ENCODE measurements at places on chromosomes 1 and 21. TPM values are rescaled to one million over a fixed set of nuclear protein-coding genes. Genes with fewer than 3 reads are reported as not detected.

- no peaks in the 10 kb centered on the region for H3K36me3 ChIP-seq
- DNase-seq = no peak
- no peaks in the 10 kb centered on the region for H3K27me3 ChIP-seq
- H3K4me3 ChIP-seq = no peak overlapping the region
Measured at GRCh38 chr1:215824245-215824644, 257.1 kb downstream of the KCTD3 start.

LIPI gene
- total RNA-seq = not detected

GRCh38 chr1:94416901-94417727 lies 1.1 kb upstream of the ABCD3 start:
- peak overlapping the region; percentile 50 for H3K4me3 ChIP-seq
- no peak for DNase-seq
- H3K27me3 ChIP-seq = no peaks in the 10 kb centered on the region
- no peaks in the 10 kb centered on the region for H3K36me3 ChIP-seq

GRCh38 chr1:186413319-186413718 lies 37.7 kb downstream of the ODR4 start:
- no peaks in the 10 kb centered on the region for H3K4me1 ChIP-seq
- H3K4me3 ChIP-seq = no peak overlapping the region
- no peaks in the 10 kb centered on the region for H3K27me3 ChIP-seq
- H3K36me3 ChIP-seq = no peaks in the 10 kb centered on the region
- DNase-seq = no peak

GRCh38 chr1:36115931-36116330 lies 9.1 kb downstream of the COL8A2 start:
- H3K27me3 ChIP-seq = no peaks in the 10 kb centered on the region
- H3K27ac ChIP-seq = no peak overlapping the region
- no peaks in the 10 kb centered on the region for H3K4me1 ChIP-seq
- H3K4me3 ChIP-seq = no peak overlapping the region
- H3K36me3 ChIP-seq = no peaks in the 10 kb centered on the region
- no peak for DNase-seq

- peak overlapping the region; percentile 69 for H3K4me3 ChIP-seq
- peak overlapping the region; percentile 71 for H3K27ac ChIP-seq
- no peaks in the 10 kb centered on the region for H3K36me3 ChIP-seq
- DNase-seq = no peak
- H3K27me3 ChIP-seq = no peaks in the 10 kb centered on the region
- H3K4me1 ChIP-seq = peaks cover 39% of the 10 kb centered on the region
Measured at GRCh38 chr21:15730484-15731242, 881 bp downstream of the USP25 start.

GRCh38 chr1:76764638-76765454 lies 102.4 kb upstream of the ST6GALNAC5 start:
- H3K4me1 ChIP-seq = no peaks in the 10 kb centered on the region
- H3K36me3 ChIP-seq = no peaks in the 10 kb centered on the region
- H3K4me3 ChIP-seq = no peak overlapping the region
- H3K27me3 ChIP-seq = no peaks in the 10 kb centered on the region
- no peak overlapping the region for H3K27ac ChIP-seq

DNA sequence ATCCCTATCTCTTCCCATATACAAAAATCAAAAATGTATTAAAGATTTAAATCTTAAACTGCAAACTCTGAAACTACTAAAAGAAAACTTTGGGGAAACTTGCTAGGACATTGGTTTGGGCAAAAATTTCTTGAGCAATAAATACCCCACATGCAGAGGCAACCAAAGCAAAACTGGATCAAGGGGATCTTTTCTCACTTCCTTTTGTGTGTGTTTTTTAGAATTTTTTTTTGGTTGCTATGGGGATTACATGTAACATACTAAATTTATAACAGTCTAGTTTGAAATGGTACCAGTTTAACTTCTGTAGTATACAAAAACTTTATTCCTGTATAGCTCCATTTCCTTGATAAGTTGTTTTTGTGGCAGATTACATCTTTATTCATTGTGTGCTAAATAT lies 16.8 kb downstream of the MAST2 start:
- no peaks in the 10 kb centered on the region for H3K36me3 ChIP-seq
- no peaks in the 10 kb centered on the region for H3K27me3 ChIP-seq

GRCh38 chr1:116628448-116628847 lies 39.1 kb downstream of the IGSF3 start:
- no peaks in the 10 kb centered on the region for H3K4me1 ChIP-seq
- H3K27ac ChIP-seq = no peak overlapping the region
- DNase-seq = no peak
- H3K36me3 ChIP-seq = no peaks in the 10 kb centered on the region

GRCh38 chr1:37995751-37996345 lies 6.0 kb upstream of the SF3A3 start:
- no peak overlapping the region for H3K27ac ChIP-seq
- H3K36me3 ChIP-seq = peaks cover 8% of the 10 kb centered on the region
- no peak overlapping the region for H3K4me3 ChIP-seq
- H3K27me3 ChIP-seq = no peaks in the 10 kb centered on the region
- H3K4me1 ChIP-seq = peaks cover 6% of the 10 kb centered on the region

DNA sequence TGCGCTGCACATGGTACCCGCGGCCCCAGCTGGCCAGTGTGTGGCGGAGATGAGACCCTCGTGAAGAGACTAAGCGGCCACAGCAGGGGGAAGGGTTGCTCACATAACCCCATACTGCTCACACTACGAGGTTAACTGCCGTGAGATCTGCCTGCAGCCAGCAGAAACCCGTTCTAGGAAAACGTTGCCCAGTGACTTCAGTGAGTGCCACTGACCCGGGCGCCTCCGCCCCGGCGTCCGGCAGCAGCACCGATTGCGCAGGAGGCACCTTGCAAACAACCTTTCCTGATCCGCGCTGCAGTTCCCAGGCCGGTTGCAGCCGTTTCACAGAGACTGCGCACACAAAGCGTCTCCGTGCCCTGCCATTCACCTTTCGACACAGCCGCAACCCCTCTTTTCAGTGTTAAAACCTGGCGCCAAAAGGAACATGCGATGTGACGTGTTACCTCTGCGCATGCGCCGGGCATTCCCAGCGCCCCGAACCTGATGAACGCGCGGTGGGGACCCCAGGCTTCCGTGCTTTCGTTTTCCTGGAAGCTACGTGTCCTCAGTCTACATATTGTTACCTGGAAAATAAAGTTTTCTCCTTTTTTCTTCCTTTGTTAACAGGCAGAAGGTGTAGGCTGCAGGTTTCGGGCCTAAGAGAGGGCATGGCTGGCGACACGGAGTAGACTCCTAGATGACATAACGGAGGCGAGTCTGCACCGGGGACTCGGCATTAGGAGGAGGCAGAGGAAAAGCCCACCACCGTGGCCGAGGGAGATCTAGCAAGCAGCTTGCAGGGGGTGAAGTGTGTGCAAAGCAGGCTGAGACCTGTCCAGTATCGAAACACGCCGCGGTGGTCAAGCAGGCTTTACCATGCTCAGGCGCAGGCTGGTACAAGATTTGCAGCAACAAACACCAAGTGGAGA lies 8.9 kb downstream of the VPS26C start:
- H3K27me3 ChIP-seq = no peaks in the 10 kb centered on the region
- H3K4me1 ChIP-seq = peaks cover 18% of the 10 kb centered on the region
- H3K4me3 ChIP-seq = peak overlapping the region; percentile 74
- H3K36me3 ChIP-seq = no peaks in the 10 kb centered on the region
- DNase-seq = peak; percentile 80
- H3K27ac ChIP-seq = peak overlapping the region; percentile 63

C1QB gene
- 0.53 TPM for total RNA-seq

GRCh38 chr1:85413169-85413568 lies 51.8 kb downstream of the DDAH1 start:
- H3K27me3 ChIP-seq = no peaks in the 10 kb centered on the region
- no peaks in the 10 kb centered on the region for H3K36me3 ChIP-seq
- H3K4me3 ChIP-seq = no peak overlapping the region
- no peaks in the 10 kb centered on the region for H3K4me1 ChIP-seq

GRCh38 chr1:82487778-82488177 lies 687.0 kb downstream of the ADGRL2 start:
- H3K27ac ChIP-seq = no peak overlapping the region
- no peak overlapping the region for H3K4me3 ChIP-seq
- no peaks in the 10 kb centered on the region for H3K36me3 ChIP-seq
- H3K27me3 ChIP-seq = no peaks in the 10 kb centered on the region
- H3K4me1 ChIP-seq = no peaks in the 10 kb centered on the region
- DNase-seq = no peak

- no peaks in the 10 kb centered on the region for H3K27me3 ChIP-seq
- no peaks in the 10 kb centered on the region for H3K36me3 ChIP-seq
- no peak for DNase-seq
- H3K4me3 ChIP-seq = no peak overlapping the region
- H3K4me1 ChIP-seq = no peaks in the 10 kb centered on the region
Measured at GRCh38 chr1:183739082-183739481, 65.8 kb upstream of the RGL1 start.

GRCh38 chr1:219379691-219380090 lies 206.0 kb downstream of the LYPLAL1 start:
- no peaks in the 10 kb centered on the region for H3K36me3 ChIP-seq
- no peak overlapping the region for H3K4me3 ChIP-seq
- H3K27ac ChIP-seq = no peak overlapping the region
- no peak for DNase-seq

DNA sequence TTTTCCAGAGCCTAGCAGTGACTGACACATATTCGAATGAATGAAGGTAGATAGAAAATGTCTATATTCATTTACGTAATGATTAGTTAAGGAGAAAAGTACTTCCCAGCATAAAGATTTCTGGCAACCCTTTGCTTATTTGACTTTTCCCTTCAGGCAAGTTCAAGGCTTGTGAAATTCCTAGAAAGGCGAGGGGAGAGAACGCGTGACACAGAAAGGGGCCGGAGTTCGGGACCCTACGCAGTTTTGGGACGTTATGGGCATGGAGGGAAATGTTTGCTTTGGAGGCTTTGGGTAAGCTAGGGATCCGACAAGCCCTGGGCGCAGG lies 472 bp upstream of the USP25 start:
- no peak for DNase-seq
- no peaks in the 10 kb centered on the region for H3K36me3 ChIP-seq
- peaks cover 26% of the 10 kb centered on the region for H3K4me1 ChIP-seq
- no peaks in the 10 kb centered on the region for H3K27me3 ChIP-seq
- H3K27ac ChIP-seq = peak overlapping the region; percentile 52

SLAMF9 gene
- not detected for total RNA-seq

- H3K4me1 ChIP-seq = peaks cover 28% of the 10 kb centered on the region
- H3K36me3 ChIP-seq = no peaks in the 10 kb centered on the region
- no peak for DNase-seq
- no peaks in the 10 kb centered on the region for H3K27me3 ChIP-seq
- no peak overlapping the region for H3K4me3 ChIP-seq
- H3K27ac ChIP-seq = peak overlapping the region; percentile 43
Measured at GRCh38 chr1:26529405-26529654, 231 bp upstream of the RPS6KA1 start.

DNA sequence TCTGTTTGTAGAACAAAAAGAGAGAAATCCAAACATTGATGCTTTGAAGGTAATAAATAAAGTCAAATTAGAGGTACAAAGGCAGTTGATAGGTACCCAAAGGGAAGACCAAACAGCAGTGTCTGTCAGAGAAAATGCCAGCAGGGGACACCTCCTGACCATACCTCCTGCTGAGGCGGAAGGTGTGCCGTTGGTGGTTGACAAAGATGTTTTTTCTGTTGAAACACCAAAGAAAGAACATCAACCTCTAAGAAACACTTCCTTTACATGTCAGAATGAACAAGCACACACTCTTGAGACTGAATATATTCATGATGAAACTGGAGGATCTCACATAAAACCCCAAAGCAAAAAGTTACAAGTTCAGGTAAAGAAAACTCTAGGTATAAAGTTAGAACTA lies 128.3 kb downstream of the MACF1 start:
- no peak for DNase-seq
- peaks cover 58% of the 10 kb centered on the region for H3K36me3 ChIP-seq
- H3K27me3 ChIP-seq = no peaks in the 10 kb centered on the region
- H3K4me1 ChIP-seq = peaks cover 8% of the 10 kb centered on the region
- H3K4me3 ChIP-seq = no peak overlapping the region

DNA sequence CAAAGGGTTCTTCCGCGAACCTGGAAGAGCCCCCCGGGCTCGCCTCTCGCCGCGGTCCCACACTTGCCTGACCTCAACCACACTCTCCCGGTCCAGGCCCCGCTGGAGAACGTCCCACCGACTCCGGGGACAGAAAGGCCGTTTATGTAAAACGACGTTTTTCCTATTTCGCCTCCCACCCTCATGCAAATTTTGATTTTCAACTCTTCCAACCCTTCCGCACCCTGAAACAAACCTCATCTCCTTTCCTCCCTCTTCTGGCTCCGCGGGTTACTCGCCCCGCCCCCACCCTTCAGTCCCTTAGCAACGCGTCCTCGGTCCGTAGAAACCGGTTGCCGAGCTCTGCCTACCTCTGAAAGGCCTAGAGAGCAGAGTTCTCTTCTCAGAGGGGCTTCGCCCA lies at the start of gene C1orf141:
Gene C1orf141, minus strand, starts transcription at position 276 of the 400 bp plus-strand sequence. CDS start 7,730 bp downstream, outside the sequence.
- H3K27ac ChIP-seq = no peak within 1 kb of the TSS
- H3K4me1 ChIP-seq = no peaks in the 10 kb centered on the region
- no peaks in the 10 kb centered on the region for H3K36me3 ChIP-seq

- no peak for DNase-seq
- no peak overlapping the region for H3K27ac ChIP-seq
- H3K4me1 ChIP-seq = no peaks in the 10 kb centered on the region
- H3K27me3 ChIP-seq = no peaks in the 10 kb centered on the region
- no peaks in the 10 kb centered on the region for H3K36me3 ChIP-seq
Measured at GRCh38 chr1:230292689-230293389, 133.3 kb downstream of the PGBD5 start.

MPZ gene
- 1.8 TPM for total RNA-seq

- peaks cover 24% of the 10 kb centered on the region for H3K4me1 ChIP-seq
- H3K36me3 ChIP-seq = no peaks in the 10 kb centered on the region
Measured at GRCh38 chr1:224116131-224116530, 2.2 kb downstream of the FBXO28 start.

DNA sequence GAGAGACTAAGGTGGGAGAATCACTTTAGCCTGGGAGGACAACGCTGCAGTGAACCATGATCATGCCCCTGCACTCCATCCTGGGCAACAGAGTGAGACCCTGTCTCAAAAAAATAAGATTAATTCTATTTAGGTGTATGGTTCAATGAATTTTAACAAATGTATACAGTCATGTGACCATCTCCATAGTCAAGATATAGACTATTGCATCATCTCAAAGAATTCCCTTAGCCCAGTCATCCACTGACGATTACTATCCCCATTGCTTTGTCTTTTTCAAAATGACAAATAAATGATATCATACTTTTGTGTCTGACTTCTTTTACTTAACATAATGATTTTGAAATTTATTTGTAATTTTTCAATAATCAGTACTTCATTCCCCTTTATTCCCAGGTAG lies 260.0 kb downstream of the LRRC7 start:
- H3K36me3 ChIP-seq = no peaks in the 10 kb centered on the region
- H3K4me3 ChIP-seq = no peak overlapping the region
- no peak for DNase-seq
- H3K4me1 ChIP-seq = no peaks in the 10 kb centered on the region
- no peak overlapping the region for H3K27ac ChIP-seq

- no peak for DNase-seq
- no peaks in the 10 kb centered on the region for H3K36me3 ChIP-seq
- no peaks in the 10 kb centered on the region for H3K27me3 ChIP-seq
- no peaks in the 10 kb centered on the region for H3K4me1 ChIP-seq
- no peak overlapping the region for H3K4me3 ChIP-seq
- no peak overlapping the region for H3K27ac ChIP-seq
Measured at GRCh38 chr1:162535501-162535900, 26.0 kb upstream of the UAP1 start.

RORC gene
- 1.5 TPM for total RNA-seq

Data from CD8-positive, alpha-beta memory T cell (primary cell).